DMS79 treated with DMSO at 0.1 percent for 48 hours (cell line): ENCODE measurements at places on chromosomes 5 and 9.

GRCh38 chr5:78553580-78554353 is 94.8 kb downstream of the LHFPL2 start:
- no peak for DNase-seq

GRCh38 chr5:154727361-154727760 is 27.8 kb upstream of the LARP1 start:
- no peak for DNase-seq

GRCh38 chr5:30113542-30113941 is 1079.9 kb upstream of the CDH6 start:
- no peak for DNase-seq

- DNase-seq: no peak
Observed at GRCh38 chr9:123796618-123797484, 133.1 kb downstream of the DENND1A start.

DNA sequence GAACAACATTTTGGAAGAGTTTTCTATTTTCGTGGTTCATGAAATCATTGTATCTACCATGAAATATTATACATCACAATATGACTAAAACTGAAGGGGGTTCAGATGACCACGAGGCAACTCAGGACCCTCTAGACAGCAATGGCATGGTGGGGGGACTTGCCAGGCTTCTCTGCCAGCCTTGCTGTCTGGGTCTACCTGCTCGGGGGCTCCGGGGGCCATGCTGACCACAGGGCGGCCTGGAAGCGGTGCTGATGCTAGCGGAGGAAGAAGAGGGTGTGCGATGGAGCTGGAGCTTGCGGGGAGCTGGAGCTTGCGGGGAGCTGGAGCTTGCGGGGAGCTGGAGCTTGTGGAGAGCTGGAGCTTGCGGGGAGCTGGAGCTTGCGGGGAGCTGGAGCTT is 89.2 kb upstream of the IRX4 start:
- no peak for DNase-seq
